T-helper 2 cell treated with Interferon-gamma antibody and Interleukin-4, amounts not matched to agents 5 μg/mL and 100 μg/mL, for 36 hours (primary cell): ENCODE measurements at places on chromosomes 11 and 22.

DNA sequence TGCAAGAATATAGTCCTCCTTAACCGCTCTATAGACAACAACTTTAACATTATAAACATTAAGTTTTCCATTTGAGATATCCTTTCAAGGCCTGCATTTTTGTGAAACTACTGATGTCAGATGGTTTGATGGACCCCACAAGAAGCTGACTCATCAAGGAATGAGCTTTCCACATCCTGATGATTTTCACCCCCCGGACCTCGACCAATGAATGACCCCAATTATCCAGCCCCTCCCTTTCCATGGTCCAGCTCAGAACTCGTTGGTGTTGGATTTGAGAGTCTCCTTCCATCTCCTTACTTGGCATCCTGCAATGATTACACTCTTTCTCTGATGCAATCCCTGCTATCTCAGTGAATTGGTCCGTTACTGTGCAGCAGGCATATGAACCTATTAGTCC is 31.8 kb upstream of the GUCY1A2 start:
- no peak for DNase-seq

DNA sequence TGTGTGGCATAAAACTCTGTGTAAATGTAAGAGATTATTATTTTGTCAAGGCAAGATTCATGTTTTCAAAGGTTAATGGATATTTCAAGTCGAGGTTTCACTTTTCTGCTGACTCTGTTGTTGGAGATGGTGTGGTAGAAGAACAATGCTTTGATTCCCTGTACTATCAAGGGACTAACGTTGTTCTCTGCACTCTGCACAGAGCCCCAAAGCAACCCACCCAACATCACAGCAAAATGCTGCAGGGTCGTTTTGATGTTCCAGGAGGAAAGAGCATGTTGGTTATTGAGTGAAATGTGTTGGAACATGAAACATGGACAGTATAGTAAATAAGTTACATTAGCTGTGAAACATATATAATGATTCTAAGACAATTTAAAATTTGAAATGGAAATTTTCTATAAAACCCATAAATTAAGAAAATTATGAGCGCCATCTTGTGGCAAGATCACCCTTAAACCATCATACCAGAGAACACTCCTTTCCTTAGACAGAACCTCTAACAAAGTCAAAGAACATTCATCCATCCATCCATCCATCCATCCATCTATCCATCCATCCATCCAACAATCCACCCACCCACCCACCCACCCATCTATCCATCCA is 164.4 kb upstream of the ZBED5 start:
- DNase-seq = no peak

- no peak for DNase-seq
Observed at GRCh38 chr11:81888391-81888790, 845.3 kb downstream of the FAM181B start.

- no peak for DNase-seq
Observed at GRCh38 chr11:29173660-29174062, 843.2 kb downstream of the KCNA4 start.

DNA sequence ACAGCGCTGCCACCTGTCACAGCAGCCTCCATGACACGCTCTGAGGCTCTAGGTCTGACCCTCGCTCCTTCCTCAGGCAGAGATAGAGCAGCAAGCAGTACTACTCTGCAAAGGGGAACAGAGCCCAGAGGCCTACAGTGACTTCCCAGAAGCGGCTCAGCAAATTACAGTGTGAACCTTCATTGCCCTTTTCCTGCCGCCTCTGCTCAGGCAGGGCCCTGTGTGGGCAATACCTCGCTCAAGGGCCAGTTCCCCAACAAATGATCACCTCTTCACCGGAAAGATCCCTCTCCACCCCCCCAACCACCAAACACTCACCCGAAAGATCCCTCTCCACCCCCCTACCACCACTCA is 12.3 kb downstream of the KIAA0930 start:
- no peak for DNase-seq
